ENCODE measurements at places on chromosomes 16 and 17.

GRCh38 chr17:44610871-44611270 is 45.4 kb upstream of the MEIOC start:
- no peak for DNase-seq

DNA sequence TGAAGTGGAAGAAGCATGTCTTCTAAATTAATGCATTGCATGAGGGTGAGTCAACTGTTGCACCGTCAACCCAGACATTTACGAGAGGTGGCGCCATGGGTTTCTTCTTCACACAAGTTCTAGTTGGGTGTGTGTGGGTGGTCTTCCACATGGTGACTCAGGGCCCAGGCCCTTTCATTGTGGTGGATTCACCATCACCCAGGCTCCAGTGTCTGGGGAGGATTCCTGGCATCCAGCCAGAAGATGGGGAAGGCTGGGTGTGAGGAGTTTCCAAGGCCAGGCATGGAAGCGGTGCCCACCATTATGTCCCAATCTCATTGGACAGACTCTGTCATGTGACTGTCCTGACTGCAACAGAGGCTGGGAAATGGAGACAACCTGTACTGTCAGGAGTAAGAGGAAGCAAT is 21.4 kb upstream of the JPH3 start:
- no peak for DNase-seq

DNA sequence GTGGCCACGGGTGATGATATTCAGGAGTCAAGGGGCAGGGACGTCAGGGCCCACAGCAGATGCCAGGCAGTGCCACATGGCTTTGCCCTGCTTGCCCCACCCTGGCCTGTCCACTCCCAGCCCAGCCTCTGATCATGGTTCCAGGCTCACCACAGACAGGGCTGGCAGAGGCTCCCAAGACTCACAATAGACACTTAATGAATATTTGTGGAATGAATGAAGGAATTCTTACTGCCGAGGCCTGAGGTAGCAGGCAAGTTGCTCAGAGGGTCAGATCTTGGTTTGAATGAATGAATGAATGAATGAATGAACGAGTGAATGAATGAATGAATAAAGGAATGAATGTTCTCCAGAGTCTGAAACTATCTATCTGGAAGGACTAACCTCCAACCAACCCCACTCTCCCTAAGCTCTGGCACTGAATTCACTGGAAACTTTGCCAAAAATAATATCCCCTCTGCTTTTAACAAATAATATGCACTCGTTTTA is 60.9 kb downstream of the RAI1 start:
- no peak for DNase-seq

GRCh38 chr17:63497708-63498483 is 21.0 kb downstream of the ACE start:
- DNase-seq: no peak

DNA sequence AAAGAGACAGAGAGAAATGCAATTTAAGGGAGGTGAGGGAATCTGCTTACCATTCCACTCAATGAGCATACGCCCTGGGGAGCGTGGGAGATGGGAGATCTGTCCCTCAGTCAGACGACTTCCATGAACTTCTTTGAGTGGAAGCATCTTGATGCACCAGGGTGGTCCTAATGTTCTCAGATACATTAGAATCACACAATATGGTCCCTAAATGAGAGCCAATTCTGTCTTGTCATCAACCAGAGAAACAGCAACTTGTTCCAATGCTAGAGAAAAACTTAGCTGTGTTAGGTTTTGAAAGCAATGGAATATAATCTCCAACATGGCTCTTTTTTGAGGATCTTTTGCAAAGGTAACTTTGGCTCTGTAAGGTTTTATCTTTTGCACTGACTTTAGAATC is 44.1 kb downstream of the GPR139 start:
- DNase-seq: no peak

DNA sequence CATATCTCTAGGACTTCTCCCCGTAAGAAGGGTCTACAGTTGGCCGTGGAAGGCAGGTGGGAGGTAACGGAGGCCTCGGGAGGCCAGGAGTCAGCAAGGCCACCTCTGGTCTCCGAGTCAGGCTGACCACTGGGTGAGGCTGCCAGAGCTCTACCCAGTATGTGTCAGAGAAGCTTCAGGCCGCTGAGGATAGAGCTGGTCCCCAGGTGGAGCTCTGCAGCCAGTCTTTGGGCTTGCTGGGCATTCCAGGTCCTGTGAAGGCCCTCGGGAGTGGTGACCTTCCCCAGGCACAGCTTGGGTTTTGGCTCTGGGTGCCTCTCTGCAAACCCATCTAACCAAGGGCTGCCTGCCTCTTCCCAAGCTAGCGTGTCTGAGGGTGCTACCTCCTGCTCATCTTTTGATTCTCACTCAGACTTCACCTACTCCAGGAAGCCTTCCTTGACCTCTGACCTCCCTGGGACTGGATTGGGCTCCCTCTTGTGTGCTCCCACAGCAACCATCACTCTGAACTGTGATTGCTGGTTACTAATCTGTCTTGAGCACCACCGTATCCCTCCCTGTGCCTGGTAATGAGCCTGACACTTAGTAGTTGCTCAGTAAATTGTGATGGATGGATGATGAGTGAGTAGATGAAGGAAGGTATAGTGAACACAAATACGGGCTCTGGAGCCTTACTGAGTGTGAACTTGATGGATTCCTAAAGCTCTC is 22.3 kb downstream of the RHBDL3 start:
- DNase-seq: no peak

- DNase-seq: peak; percentile 96
These were observed 15.8 kb downstream of the TMC6 start for GRCh38 chr17:78112518-78113471.

- DNase-seq: no peak
These were observed 98.8 kb downstream of the WWOX start for GRCh38 chr16:78198288-78198687.

DNA sequence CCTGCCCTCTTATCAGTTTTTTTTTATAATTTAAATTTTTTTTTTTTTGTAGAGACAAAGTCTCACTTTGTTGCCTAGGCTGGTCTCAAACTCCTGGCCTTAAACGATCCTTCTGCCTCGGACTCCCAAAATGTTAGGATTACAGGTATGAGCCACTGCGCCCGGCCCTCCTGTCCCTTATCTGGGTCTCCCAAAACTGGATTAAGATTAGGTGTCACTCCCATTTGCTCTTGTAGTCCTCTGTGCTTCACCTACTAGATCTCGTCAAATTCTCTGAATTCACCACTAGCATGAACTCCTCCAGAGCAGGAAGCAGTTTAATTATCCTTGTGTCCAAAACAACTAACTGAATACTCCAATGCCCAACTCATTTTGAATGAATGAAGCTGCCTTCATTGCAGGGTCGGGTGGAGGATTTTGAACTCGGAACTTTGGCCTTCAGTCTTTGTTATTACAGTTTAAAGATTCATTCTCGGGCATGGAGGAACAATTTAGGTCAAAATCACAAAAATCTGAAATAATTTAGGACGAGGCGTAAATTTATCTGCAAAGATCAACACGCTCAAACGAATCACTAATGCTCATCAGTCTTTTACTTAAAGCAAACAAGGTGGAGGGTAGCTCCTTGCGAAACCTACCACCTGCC is 802 bp upstream of the ATXN2L start:
- DNase-seq: no peak

DNA sequence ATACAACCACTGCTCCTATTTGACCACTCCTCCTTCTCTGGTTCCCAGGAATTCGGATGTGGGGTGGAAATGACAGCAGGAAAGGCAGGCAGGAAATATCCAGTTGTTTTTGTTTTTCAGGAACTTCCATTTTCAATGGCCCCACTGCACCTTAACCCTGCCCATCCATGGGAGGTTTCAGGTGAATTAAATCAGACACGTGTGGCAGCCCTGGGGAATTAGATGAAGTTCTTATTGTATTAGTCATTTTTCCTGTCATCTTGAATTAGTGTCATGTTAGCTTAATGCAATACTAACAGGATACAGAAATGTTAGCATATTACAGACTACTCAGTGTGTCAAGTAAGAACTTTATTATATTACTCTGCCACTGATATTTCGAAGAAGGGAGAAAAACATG is 146.4 kb downstream of the CHD9NB start:
- DNase-seq: no peak

DNA sequence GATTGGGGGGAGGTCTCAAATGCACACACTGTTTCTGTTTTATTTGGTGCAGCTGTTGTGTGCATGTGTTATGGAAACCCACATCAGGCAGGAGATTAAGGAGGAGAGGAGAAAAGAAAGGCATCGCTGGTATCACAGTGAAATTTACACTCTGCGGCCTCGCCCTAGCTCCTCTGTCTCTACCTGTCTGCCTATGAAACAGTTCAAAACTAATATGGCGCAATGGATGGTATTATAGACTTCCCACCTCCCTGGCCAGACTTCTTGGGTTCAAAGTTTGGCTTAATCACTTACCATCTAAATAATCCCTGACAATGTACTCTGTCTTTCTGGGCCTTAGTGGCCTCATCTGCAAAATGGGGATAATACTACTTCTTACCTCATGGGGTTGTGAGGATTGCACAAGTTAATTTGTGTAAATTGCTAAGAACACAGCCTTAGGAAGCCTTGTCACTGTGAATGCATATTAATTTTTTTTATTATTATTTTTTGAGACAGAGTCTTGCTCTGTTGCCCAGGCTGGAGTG is 1.4 kb upstream of the ABCC1 start:
- DNase-seq: no peak

DNA sequence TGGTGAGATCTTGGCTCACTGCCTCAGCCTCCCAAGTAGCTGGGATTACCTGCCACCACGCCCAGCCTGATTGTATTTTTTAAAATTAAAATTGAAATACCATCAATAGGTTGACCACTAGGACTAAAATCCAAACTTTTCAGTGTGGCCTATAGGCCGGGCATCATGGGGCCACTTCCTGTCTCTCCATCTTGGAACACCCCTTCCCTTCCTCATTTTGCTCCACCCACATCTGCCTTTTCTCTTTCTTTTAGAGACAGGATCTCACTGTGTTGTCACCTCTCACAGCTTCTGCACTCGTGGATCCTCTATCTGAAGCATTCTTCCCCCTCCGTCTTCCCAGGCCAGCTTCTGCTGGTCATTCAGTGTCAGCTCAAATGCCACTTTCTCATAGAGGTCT is 57.0 kb downstream of the BMERB1 start:
- DNase-seq: peak; percentile 16

GRCh38 chr16:60684002-60684401 is 1352.2 kb downstream of the CDH8 start:
- DNase-seq: no peak

DNA sequence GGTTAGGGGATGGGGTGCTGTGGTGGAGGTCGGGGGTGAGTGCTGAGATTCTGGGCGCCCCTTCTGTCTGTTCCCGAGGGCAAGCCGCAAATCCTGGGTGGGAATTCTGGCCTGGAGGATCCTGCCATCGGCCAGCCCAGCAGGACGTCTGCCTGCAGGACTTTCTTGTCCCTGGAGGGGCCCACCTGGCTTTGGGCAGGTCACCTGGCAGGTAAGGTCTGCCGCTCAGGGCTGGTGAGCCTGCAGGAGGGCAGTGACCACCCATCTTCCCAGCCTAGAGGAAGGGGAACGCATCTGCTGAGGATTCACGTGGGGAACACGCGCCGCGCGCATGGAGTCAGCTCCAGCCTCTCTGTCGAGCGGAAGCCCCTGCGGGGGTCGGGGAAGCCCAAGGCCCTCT is 5.4 kb downstream of the RNF222 start:
- DNase-seq: no peak

- DNase-seq: no peak
These were observed 37.4 kb upstream of the TRAP1 start for GRCh38 chr16:3754772-3755171.

- DNase-seq: no peak
These were observed 30.8 kb upstream of the METTL16 start for GRCh38 chr17:2542456-2542855.

- DNase-seq: no peak
These were observed 7.1 kb upstream of the ERCC4 start for GRCh38 chr16:13912891-13913290.

DNA sequence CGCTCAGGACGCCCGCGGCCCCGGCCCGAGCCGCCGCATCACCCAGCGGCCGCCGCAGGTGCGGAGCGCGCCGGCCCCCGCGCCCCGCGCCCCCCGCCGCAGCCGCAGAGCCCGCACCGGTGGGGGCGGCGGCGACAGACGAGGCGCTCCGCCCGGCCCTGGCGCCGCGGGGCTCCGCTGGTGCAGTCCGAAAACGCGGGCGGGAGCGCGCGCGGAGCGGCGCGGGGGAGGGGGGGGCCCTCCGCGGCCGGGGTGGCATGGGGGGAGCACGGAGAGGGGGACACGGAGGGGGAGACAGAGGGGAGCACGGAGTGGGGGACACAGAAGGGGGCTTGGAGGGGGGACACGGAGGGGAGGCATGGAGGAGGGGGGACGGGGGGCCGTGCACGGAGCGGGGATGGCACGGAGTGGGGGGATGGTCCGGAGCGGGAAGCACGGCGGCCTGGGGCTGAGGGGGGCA is at the start of gene AATK:
Gene AATK, minus strand, starts transcription at position 189 of the 460 bp plus-strand sequence. CDS start 229 bp downstream, outside the sequence.
- no peak for DNase-seq

GRCh38 chr17:43634591-43635125 is 27.1 kb downstream of the MEOX1 start:
- no peak for DNase-seq

DNA sequence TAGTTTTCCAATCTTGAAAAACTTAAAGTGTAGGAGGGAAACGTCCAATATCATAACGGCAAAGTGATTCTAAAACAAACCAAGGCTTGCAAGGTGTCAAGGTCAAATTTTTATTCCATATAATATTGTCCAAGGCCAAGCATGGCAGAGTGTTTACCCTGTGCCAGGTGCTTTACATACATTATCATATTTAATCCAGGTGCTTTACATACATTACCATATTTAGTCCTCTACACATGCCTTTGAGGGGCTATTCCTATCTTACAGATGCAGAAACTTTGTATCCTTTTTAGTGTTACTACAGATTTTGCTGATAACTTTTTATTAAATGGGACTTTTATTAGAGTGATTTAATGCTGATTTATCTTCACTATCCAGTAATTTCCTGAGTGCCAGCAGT is 23.9 kb downstream of the MAF start:
- no peak for DNase-seq

DNA sequence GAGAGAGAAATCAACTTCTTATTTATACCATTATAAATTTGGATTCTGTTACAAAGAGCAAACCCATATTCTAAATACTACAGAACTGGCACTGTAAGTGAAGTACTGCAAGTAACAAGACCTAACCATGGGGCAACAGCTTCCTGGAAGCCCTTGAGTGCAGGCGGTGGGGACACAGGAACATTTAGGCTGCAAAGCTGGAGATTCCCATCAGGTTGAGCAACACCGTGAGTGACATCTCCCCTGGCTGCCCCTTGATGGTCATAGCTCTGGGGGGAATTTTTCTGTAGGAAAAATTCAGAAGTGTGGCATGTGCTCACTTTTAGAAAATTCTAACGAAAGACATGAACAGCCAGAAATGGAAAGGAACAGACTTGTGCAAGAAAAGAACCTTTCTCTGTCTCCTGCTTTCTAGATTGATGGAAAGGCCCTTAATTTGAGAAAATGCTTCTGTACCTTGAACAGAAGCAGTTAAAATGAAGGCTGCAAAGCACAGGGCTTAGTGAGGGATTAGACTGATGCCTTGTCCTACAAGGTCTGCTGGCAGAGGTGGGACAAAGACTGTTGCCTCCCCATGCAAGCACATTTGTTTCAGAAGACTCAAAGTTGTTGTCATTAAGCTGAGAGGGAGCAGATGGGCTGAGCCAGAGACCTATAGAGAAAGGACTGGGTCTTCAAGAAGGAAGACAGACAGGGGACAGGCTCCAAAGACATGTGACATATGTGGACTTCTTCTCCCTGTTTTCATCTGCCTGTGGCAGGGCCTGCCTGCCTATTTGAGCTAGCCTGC is 380.8 kb downstream of the SLC39A11 start:
- no peak for DNase-seq

- DNase-seq: no peak
These were observed 94.0 kb downstream of the MRTFB start for GRCh38 chr16:14164916-14165662.

- no peak for DNase-seq
These were observed 113.9 kb downstream of the ASIC2 start for GRCh38 chr17:33179151-33179550.
